ENCODE measurements at places on chromosomes 1 and 21.
A peak's percentile ranks its signal among the peaks of the same experiment; 100 is the strongest.

DNA sequence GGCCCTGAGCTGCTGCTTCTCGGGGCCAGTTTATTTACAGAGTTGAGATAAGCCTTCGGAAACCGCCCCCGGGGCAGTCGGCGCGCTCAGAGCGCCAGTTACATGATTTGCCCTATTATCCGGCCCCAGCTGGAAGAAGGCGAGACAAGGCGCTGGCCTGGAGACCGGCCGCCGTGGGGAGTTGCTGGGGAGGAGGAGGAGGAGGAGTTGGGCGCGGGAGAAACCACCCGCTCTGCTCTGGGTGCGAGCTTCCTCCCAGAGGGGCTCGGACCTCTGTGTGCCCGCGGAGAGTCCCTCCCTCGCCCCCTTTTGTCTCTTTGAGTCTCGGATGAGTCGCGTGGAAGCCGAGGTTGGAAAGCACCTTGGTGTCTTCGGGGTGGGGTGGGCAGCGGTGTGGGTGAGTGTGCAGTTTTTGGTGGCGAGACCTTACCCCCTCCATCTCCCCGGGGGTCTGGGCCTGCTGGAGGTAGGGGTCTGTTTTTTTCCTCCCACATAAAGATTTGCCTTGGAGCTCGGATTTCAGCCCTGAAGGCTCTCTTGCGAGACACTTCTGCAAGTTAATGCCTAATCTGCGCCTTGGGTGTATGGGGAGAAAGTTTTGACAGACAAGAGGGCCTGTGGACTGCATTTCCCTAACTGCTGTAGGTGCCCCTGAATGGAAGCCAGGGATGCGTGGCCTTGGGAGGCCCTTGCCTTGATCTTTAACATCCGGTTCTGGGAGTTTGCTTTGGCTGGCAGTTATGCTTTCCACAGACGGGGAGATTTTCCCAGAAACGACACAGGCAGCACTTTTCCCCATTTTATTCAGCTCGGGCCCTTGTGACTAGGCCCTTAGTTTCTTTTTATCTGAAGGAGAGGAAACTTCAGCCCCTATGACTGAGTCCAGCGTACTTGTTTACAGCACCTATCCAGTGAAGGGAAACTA is 80.0 kb downstream of the NDUFS5 start:
- peak; percentile 36 for DNase-seq

DNA sequence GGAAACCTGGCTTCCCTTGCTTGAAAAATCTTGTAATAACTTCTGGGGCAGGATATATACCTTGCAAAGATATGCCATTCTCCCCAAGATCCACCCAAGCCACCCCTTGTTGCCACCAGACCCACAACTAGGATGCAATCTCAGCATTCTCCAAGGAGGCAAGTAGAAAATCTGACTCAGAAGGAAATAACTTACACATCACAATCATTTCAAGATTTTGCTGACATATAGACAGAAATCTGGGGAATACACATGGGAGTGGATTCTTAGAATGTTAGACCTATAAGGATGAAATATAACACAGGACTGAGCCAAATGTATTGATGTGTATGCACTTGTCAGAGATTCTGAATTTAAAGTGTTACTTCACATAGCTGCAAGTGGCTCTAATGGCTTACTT is 14.8 kb upstream of the ZDHHC18 start:
- no peak for DNase-seq

- DNase-seq, result no peak
Measured at GRCh38 chr1:54850737-54851136, 36.3 kb downstream of the DHCR24 start.

GRCh38 chr1:232292239-232292638 is 337.7 kb downstream of the SIPA1L2 start:
- DNase-seq, result no peak

- no peak for DNase-seq
Measured at GRCh38 chr21:45021428-45022347, 52.7 kb upstream of the ADARB1 start.

DNA sequence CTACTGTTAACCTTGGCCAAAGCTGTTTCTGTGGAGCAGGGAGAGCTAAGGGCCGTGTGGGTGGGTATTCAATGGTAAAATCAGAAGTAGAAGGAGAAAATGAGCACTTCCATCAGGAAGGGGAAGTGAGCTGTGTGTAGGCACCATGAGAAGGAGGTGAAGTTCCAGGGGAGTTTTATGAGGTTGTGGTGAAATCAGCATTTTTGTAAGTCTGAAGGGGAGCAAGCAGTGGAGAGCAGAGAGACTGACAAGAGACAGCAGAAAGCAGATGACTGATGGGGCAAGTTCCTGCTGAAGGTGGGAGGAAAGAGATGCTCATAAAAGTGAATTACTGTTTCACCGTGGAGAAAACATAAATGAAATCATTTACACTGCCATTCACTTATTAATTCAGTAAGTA is 2.7 kb upstream of the GPR88 start:
- no peak for DNase-seq

DNA sequence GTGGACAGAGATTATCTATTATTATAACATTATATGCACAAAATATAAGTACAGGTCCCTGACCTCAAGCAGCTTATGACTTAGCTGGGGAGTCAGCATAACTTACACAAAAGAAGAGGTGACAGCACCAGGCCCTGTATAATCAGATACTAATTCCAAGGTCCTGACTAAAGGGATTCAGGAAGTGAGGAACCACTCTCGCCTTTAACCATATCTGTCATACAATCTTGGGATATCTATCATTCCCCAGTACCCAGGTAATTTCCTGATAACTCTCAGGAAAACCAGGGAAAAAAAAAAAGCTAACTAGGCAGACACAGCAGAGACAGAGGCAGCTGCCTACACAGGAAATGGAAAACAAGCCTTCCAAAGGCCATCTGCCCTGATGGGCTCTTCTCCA is 78.5 kb upstream of the CAMK1G start:
- no peak for DNase-seq

DNA sequence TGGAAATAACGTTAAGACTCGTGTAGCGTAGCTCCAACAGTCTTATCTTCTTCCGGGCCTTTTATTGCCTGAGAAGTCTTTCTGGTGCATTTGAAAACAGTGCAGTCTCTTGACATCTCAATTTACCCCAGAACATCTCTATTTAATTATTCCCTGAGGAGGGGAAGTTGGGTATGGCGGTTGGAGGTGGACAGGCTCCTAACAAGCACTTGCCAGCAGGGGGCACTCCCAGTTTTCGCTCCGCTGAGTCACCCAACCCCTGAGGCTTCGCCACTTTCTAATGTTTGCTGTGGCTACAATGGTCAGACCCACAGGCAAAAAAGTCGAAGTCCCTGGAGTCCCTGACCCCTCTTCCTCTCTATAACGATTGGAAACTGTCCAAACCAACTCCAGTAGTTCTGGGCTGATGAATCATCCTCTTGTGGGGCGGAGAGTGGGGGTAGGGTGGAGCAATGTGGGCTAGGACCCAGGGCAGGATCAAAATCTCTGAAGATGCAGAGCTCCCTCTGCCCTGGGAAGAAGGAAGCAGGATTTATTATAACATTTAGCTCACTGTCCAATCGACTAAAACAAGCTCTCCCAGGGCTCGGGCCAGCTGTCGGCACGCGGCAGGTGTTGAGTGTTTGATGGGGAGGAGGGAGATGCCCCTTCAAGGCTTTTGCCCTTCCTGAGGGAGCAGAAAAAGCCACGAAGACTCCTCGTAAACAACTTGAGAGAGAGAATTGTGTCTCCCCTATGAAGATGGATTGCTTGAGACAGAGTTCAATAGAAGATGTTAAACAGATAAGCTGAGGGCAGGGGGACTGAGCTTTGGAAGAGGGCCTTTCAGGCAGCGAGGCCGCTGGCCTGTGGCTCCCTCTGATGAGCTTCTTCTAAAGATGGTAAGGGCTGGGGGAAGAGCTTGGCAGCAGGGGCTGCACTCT is 85.7 kb downstream of the BRINP2 start:
- DNase-seq, result no peak

DNA sequence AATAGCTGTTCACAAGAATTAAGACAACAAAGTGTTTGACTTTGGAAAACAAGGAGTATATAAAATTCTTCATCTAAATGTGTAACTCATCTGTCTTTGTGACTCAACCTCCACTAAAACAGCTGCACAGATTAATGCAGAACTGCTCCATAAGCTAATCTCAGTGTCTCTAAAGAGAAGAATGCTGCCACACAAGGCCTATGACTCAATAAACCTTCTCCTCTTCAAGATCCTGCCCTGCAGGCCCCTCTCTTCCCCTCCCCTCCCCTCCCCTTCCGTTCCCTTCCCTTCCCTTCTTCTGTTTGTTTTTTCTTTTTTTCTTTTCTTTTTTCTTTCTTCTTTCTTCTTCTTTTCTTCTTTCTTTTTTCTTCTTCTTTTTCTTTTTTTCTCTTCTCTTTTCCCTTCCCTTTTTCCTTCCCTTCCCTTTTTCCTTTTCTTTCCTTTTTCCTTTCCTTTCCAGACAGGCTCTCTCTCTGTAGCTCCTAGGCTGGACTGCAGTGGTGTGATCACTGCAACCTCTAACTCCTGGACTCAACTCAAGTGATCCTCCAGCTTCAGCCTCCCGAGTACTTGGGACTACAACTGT is 1052.8 kb downstream of the BRINP3 start:
- no peak for DNase-seq

DNA sequence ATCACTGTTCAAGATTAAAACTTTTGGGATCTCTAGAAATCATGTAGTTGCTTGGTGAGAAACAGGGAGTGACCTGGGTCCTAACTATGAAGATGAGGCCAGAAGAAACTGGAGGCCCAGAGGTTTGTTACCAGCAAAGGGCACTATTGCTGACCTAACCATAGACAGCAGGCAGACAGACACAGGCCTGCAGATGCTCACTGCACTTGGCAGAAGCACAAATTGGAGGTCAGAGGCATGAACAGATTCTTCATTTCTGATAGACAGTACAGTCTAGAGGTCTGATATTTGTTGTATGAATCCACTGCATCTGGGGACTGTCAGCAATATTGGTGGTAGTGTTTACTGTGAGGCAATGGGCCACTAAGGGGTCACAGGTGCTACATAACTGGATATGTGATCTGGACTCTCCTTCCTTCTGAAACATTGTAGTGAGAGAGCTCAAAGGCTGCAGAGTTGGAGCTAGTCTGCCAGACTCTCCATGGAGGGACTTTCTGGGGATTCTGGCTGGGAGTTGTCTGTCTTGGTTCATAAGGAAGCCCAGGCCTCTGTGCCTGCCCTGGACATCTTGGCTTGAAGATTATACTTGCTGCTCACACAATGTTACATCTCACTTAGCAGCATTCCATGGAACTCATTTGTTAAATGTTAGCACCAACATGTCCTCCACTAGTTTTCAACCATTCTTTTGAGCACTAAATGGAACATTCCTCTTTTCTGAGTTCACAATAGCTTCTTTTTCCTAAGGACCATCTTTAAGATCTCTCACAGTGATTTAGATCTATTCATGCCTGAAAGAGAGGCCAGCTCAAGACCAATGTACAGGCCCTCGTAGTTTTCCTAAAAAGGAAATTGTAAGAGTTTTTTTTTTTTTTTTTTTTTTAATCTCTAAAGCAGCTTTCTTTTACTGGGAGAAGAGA is 26.9 kb upstream of the CCN1 start:
- DNase-seq, result no peak

GRCh38 chr1:81808760-81809159 is 8.0 kb downstream of the ADGRL2 start:
- DNase-seq, result no peak

GRCh38 chr1:35688161-35688560 is 30.5 kb downstream of the C1orf216 start:
- DNase-seq, result no peak

GRCh38 chr1:161311595-161312181 is 1.9 kb upstream of the MPZ start:
- no peak for DNase-seq

DNA sequence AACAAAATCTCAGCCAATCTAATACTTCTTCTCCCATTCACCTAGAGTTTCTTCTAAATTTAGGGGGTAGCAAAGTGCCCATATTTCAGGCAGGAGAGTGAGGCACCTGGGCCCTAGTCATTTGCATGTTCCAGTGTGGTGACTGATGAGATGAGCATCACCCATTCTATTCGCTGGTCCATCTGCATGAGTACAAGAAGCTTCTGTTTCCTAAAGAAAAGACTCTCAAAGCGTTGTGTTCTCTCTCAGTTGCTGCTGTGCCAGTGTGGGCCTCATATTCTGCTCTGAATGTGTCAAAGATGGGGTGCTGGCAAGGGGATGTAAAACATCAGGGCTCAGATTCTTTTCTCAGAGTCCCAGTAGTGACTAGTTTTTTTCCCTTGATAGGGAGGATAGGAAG is 16.1 kb upstream of the DPYD start:
- no peak for DNase-seq

DNA sequence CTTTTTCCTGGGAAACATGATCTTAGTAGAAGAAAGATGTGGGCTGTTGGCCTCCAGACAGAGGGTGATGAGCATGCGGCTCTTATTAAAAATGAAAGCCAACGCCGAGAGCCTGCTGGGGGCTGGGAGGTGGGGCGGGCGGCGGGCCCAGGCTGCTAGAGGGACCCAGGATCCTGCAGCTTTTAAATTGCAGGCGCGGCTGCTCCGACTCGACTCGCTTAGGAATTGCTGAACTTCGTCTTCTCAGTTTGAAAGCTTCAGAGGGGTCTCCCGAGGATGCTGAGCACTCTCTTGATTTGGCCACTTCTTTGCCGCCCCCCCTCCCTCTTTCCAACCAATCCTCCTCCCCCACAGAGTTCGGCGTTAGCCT is 1.2 kb downstream of the AGPAT3 start:
- DNase-seq, result peak; percentile 78

GRCh38 chr1:113783254-113784103 is 24.2 kb upstream of the PHTF1 start:
- DNase-seq, result peak; percentile 59

- no peak for DNase-seq
Measured at GRCh38 chr1:9326596-9326995, 33.9 kb downstream of the SPSB1 start.

- DNase-seq, result peak; percentile 77
Measured at GRCh38 chr1:165928075-165928731, 100.8 kb downstream of the UCK2 start.

Measured in MM.1S (cell line).